T1000 (cell line): ENCODE measurements at places on chromosomes 12 and 14.

- no peak for DNase-seq
These were observed 8.4 kb downstream of the TRMT61A start for GRCh38 chr14:103537175-103537990.

DNA sequence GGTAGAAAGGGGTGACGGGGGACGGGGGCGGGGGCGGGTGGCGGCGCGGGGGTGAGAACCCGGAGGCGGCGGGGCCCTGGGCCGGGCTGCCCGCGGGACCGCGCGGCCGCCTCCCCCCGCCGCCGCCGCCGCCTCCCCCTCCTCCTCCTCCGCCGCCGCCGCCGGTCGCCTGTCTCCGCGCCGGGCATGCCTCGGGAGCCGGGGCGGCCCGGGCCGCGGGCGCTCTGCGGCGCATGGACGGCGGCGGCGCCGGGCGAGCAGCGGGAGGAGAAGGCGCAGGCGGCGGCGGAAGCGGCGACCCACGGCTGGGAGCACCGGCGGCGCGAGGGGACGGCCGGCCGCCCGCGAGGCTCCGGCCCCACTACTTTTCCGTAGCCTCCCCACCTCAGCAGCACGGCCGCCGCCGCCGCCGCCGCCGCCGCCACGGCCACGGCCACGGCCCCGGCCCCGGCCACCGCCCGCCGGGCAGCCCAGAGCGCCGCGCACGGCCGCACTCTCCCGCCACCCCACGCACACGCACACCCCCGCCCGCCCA is at the start of gene NPAS3:
Gene NPAS3, plus strand, starts transcription at position 161 of the 535 bp plus-strand sequence.
- no peak for DNase-seq

DNA sequence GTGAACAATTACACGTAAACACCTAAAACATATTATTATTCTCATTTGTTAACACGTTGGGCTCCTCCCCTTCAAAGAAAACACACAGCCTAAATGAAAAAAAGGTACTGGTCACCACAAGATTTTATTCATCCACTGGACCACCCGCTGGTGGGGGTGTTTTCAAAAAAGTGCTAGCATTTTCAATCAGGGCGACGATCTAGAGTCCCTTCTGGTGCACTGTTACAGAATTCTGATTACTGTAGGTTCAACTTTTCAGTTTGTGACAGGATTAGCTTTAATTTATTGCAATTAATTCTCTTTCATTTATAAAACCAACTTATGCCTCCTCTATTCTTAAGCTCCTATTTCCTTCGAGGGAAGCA is 443 bp downstream of the MAGOHB start:
- no peak for DNase-seq

GRCh38 chr14:36198378-36198777 is 21.9 kb upstream of the PTCSC3 start:
- DNase-seq = no peak

- DNase-seq = no peak
These were observed 10.6 kb upstream of the MAP4K5 start for GRCh38 chr14:50542941-50543418.

GRCh38 chr14:38065106-38065762 is 142.5 kb upstream of the SSTR1 start:
- DNase-seq = no peak

DNA sequence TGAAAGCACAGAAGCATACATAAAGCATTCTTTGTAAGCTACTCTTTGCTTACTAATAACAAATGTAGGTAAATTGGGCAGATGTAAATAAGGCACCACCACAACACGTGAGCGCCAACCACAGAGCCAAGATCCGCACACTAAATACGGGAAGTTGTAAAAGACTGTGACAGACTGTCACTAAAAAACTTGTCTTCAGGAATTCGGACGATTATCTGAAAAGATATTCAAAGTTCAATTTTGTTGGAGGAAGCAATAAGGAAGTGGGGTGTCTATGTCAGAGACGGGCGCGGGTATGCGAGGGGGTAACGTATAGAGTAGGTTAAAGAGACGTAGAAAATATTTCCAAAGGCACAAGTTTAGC is 1.5 kb upstream of the HSP90B1 start:
- no peak for DNase-seq

DNA sequence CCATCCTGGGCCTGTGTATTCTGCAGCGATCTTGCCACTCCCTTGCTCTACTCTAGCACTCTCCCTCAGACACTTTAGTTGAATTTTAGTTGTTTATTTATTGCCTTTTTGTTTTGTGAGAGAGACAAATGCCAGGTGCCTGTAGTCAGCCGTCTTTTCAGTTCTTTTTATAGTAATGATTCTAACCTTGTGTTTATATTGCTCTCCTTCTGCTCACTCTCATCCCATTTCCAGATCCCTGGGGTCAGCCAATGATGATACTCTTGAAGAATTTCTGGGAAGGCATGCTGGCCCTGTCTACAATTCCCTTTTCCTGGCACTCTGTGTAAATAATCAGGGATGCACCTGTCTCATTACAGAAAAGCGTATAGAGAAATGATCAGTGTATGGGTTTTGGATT is 334.1 kb upstream of the MIS18BP1 start:
- DNase-seq = no peak

DNA sequence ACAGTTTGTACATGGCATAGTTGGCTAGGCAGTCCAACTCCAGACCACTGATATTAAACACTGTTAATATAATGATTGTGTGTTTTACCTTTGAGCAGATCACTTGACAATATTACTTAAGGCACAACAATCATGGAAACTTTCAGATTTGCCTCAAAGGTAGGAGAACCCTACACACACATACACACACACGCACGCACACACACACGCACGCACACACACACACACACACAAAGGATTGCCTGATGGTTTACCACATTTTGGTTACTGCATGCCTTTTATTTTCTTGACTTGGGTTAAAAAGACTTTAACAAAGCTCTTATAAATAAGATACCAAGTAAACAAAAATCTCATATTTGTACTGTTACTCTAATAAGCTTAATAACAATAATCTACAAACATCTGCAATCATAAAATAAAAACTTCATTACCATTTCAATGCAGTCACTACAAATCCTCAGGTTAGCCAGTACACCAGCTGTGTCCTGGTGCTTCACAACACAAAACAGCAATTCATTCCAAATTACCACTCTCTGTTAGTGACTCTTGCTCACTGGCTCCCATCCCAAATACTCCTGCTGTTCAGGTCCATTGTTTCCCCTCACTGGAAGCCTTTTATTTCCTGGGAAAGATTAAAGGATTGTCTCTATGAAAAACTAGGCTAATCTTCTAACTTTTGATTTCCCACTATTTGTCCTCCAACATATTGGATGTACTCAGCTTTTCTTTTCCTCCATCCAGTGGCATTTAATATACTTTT is 175.2 kb upstream of the ATP2B1 start:
- DNase-seq = no peak
